Naive thymus-derived CD4-positive, alpha-beta T cell (primary cell): ENCODE measurements at places on chromosomes 7 and 10.

DNA sequence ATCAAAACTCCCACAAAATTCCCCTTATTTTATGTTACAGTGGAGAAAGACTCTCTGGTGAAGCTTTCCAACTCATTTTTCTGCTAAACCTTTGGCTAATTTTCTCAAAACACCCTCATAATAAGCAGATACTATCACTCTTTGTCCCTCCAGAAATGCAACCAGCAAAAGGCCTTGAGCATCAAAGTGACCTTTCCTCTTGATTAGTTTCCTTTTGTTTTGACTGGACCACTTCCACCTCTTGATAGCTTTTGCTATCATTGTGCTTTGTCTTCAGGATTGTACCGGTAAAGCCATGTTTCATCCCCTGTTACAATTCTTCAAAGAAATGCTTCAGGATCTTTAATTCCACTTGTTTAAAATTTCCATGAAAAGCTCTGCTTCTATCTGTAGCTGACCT is 115.1 kb upstream of the SLC13A1 start:
- no peak for DNase-seq

GRCh38 chr10:34544400-34544799 is 270.7 kb downstream of the PARD3 start:
- DNase-seq = no peak

DNA sequence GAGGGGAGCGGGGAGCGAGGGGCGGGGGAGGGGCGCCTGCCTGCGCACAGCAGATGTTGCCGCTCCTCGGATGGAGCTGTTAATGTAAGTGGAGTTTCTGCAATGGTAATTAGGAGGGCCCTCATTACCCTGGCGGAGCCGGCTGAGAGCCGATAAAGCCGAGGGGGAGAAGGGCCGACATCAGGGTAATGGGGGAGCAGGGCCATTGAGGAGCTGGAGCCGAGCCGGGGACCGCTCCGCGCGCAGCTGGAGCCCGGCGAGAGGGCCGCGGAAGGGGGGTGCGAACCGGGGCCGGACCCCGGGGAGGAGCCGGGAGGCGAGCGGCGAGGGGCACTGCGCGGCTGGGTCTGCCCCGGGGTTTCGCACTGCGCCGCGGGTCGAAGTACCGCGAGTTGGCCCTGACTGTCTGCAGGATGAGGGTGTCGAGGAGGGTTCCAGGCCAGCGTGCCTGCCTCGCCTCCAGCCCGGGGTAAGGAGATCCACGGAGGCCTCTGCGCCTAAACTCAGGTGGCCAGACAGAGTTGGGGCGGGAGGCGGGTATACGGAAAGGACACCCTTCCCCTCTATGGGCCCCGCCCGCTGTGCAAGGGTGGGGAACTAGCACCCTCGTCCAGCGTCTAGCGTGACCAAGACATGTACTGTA is 55.0 kb upstream of the LBX1 start:
- DNase-seq = no peak

DNA sequence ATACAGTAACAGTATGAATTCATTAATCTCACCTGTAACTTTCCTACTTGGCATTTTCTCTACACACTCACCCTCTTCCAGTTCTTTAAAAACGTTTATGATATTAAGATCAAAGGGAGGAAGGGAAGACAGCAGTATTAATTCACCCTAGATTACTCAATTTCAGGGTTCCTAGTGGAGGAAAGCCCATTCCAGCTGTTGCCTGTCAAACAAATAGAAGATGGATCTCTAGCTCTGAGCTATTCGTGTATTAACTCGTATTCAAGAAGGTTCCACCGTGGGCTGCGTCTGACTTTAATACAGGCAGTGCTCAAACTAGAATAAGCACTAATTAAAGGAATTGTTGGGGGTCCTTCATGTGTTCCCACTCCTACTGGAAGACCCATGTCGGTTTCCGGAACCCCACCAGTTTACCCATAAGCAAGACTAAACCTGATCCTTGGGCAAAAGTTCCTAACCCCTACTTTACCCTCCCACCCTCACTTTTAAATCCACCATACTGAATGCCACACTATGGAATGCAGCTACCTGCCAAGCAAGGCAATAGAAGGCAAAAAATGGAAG is 2.1 kb downstream of the NANOS1 start:
- DNase-seq = no peak

DNA sequence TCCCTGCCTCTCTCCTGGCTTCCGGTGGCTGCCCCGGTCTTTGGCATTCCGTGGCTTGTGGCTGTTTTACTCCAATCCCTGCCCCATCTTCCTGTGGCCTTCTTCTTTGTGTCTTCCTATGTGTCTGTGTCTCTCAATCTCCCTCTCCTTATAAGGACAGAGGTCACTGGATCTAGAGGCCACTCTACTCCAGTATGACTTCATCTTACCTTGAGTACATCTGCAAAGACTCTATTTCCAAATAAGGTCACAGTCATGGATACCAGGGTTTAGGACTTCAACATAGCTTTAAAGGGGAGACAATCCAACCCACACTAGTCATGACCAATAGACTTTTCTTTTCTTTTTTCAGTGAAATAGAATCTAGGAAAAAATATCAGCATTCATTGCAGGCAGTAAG is 153.3 kb upstream of the INSYN2A start:
- DNase-seq = no peak

DNA sequence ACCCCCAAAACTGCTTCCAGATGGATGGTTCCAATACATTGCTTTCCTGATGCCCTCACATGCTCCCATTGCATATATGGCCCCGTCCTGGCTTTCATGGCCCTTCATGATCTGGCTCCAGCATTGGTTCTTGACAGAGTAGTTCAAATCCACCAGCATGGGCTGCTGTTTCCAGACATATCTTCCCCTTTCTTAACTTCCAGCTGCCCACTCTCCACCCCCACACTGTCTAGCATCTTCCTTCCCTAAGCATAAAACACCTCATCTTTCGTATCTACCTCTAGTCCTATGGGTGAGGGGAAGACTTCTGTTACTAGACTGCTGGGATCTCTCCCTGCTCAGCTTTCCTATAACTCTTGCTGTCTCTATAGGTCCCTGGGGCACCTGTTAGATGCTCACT is 13.2 kb upstream of the GOLGA7B start:
- DNase-seq = no peak

DNA sequence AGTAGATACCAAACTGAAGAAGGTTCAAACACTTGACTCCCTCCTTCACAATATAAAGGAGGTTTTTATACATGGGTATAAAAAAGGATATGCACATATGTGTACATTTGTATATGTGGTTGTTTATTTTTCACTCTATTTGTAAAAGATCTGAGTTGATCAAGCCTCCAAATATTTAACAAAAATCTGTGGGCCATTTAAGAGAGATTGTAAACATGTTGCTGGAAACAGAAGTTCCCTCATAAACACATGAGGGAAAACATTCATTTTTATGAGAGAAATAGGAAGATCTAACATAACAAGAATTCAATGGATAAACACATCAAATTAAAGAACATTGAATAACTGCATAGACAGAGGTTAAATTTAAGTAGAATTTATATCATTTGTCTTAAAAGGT is 81.7 kb downstream of the COL28A1 start:
- DNase-seq = no peak

DNA sequence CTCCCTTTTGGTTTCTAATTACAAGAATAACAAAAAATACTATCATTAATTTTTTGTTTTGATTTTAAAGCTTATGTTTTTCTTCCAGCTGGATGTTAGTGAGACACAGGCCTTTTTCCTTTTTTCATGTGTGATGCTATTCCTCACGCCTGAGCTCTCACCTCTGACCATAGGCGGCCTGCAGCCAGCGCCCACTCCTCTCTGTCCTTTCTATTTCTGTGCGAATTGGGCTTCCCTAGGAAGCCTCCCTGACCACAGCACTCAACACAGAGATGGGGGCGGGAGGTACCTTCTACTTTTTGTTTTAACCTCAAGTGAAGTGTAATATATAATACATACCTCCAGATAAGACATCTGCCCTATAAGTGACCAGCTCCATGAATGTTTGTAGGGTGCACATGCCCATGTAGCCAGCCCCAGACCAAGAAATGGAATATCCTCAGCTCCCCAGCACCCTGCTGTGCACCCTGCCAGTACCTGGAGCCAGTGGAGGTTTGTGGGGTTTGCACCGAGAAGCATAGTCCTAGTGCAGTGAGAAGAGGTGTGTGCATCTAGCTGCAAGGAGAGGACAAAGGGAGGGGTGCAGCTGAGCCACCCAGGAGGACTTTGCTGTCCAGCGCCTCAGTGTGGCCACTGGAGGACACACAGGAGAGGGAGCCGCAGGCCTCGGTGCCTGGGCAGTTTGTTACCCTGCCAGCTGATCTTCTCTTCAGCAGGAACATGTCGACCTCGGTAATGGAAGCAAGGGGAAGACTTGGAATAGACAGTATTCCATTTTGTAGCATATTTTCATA is 38.5 kb downstream of the BNIP3 start:
- peak; percentile 20 for DNase-seq

GRCh38 chr7:4794591-4795350 is 19.3 kb downstream of the AP5Z1 start:
- no peak for DNase-seq
